ENCODE measurements at places on chromosomes 3 and 15.

DNA sequence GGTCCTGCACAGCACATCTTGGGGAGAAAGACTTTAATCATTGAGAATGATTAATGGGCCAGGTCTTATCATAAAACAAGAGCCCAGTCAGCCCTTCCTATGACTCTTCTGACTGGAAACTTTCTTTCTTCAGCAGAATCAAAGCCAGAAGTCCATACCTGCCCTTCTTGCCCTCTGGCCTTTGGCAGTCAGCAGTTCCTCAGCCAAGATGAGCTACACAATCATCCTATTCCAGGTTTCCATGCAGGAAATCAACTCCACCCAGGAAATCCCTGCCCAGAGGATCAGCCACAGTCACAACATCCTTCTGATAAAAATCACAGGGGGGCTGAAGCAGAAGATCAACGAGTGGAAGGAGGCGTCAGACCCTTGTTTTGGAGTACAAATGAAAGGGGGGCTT lies 26.9 kb downstream of the ZNF589 start:
- DNase-seq, result no peak

DNA sequence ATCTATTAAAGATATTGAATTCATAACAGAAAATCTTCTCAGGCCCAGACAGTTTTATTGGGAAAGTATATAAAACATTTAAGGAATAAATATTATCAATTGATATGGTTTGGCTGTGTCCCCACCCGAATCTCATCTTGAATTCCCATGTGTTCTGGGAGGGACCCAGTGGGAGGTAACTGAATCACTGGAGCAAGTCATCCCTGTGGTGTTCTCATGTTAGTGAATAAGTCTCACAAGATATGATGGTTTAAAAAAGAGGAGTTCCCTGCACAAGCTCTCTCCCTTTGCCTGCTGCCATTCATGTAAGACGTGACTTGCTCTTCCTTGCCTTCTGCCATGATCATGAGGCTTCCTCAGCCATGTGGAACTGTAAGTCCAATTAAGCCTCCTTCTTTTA lies 160.5 kb downstream of the ANO10 start:
- DNase-seq, result no peak

DNA sequence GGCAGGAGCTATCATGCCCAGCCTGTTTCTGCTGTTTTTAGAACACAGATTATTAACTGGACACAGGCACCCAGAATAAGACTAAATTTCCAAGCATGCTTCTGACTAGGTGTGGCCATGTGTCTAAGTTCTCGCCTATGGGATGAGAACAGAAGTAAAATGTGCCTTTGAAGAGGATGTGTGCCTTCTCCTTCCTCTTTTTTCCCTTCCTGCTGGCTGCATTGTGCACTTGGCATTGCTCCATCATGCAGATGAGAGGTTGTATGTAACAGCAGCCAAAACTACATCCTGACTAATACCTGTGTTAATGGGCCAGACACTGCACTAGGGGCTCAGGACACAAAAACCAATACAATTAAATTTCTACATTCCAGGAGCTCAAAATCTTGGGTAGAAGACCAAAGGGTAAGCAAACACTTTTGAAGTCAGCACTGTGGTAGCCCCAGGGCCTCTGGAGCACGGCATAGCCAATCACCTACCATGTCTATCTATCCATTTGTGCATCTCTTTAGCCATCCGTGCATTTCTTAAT lies 40.9 kb upstream of the RNU6-1 start:
- DNase-seq, result no peak

DNA sequence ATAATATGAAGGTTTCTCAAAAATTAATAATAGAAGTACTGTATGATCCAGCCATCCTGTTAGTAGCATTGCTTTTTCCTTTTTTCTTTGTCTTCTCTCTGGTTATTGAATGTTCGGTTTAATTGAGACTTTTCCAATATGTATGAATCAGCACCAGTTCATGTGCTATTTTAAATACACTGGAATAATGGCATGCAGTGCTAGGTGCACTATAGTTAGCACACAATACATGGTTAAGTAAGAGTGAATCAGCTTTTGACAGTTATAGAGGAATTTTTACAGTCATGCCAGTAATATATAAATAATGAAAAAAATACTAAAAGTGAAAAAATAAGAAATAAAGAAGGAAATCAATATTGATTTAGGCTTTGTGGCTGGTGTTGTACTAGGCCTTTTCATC lies 113.8 kb upstream of the STRIT1 start:
- no peak for DNase-seq

DNA sequence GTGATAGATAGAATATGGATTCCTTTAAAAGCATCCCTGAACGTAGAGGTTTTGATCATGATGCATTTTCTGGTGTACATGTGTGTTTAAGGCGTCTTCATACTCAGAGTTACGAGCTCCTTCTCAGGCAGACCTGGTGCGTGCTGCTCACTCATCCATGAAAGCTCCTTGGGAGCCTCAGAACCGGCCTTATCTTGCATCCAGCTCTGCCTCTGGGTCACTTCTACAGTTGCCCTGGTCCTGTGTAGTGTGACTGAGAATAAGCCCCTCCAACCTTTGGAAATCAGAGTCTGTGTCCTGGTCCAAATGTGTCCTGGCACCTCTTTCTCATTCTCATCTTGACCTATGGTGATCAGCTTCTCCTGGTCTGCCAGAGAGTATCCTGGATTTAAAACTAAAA lies 17.3 kb upstream of the RARRES1 start:
- no peak for DNase-seq

DNA sequence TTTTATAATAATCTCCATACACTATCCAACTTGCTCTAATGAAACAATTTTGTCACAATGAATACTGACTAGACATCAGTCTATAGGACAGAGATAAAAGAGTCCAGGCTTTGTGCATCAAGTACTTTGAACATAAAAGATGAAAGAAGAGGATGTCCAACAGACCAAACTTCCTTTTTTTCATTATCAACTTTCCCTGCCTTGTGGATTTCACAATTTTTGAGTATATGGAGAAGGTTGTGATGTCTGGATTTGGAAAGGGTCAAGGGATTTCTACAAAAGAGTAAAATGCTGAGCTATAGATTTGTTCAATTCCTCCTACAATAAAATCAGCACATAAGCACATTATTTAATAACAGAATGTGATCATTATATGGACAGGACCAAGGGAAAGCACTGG lies 25.7 kb downstream of the CD47 start:
- DNase-seq, result no peak

- no peak for DNase-seq
Measured at GRCh38 chr3:36862076-36862755, 82.6 kb downstream of the TRANK1 start.

- DNase-seq, result peak; percentile 18
Measured at GRCh38 chr3:65342084-65342683, 654.4 kb upstream of the ADAMTS9 start.

DNA sequence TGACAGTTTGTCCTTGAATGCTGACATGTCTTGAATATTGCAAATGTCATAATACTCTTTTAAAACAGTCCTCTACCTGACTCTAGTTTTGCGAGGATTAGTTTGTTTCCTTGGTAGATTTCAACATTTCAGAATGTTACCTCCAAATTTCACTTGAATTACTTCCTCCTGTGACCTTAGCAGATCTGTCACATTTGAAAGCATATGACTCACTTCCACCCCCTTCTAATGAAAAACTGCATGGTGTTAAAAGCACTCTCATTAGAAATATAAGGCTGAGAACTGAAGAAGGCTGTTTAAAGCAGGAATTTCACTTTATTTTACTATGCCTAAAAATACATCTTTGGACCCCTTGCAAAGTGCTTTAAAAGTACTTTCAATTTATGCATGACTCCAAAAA lies 598.7 kb upstream of the TGFBR2 start:
- peak; percentile 58 for DNase-seq

DNA sequence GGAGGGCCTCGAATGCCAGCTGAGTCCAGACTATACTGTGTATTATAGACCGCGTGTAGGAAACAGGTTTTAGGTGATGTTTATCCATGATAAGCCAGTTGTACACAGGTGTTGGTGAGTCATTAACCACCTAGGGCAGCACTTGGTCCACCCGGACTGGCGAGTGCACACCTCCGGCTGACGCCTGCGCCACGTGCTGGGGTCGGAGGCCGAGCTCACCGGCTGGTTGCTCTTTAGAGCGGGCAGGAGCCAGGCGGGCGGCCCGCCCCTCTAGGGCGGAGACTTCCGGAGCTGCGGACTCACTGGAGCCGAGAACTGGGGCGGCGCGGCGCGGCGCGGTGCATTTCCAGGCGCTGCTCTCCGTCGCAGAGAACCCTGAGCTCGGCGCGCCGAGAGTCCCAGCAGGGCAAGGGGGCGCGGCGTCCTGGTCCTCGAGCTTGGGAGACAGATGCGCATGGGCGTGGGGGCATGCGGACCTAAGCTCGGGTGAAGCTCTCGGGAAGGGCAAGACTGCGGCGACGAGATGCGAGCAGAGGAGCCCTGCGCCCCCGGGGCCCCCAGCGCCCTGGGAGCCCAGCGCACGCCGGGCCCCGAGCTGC lies at the start of gene ESYT3:
Gene ESYT3, plus strand, starts transcription at position 341 of the 599 bp plus-strand sequence. Its CDS starts 183 bp downstream, at position 524.
- peak; percentile 73 for DNase-seq

DNA sequence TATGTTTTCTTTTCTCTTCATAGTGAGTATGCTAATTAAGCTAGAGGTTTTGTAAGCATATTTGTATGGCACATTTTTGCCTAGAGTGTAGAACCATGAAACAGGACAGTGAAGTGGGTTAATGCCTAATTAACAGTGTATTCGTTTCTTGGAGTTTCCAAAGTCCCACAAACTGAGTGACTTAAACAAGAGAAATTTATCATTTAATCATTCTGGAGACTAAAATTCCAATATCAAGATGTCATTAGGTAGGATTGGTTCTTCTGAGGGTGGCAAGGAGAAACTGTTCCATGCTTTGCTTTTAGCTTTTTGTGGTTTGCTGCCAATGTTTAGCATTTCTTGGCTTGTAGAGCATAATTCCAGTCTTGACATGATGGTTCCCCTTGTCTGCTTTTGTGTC lies 734.2 kb downstream of the NAALADL2 start:
- DNase-seq, result no peak

DNA sequence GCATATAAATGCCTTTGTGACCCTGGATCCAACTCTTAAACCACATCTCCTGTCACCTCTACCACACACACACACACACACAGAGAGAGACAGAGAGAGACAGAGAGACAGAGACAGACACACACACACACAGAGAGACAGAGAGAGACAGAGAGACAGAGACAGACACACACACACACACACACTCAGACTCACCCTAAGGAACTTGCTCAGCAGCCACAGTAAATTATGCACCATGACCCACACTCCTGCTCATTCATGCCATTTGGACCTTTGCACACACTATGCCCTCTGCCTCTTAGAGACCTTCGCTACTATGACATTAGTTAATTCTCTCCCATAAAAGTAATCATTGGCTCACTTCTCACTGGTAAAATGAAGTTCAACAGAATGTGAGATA lies 275.7 kb downstream of the ADAMTSL3 start:
- DNase-seq, result no peak

GRCh38 chr15:96497951-96498350 lies 167.5 kb downstream of the NR2F2 start:
- no peak for DNase-seq

- DNase-seq, result no peak
Measured at GRCh38 chr3:65532749-65533148, 506.0 kb downstream of the MAGI1 start.

GRCh38 chr3:87052499-87053260 lies 61.7 kb upstream of the VGLL3 start:
- no peak for DNase-seq

GRCh38 chr3:105931500-105931899 lies 62.7 kb upstream of the CBLB start:
- DNase-seq, result no peak

- DNase-seq, result peak; percentile 50
Measured at GRCh38 chr3:23873941-23874340, 42.8 kb downstream of the NKIRAS1 start.

DNA sequence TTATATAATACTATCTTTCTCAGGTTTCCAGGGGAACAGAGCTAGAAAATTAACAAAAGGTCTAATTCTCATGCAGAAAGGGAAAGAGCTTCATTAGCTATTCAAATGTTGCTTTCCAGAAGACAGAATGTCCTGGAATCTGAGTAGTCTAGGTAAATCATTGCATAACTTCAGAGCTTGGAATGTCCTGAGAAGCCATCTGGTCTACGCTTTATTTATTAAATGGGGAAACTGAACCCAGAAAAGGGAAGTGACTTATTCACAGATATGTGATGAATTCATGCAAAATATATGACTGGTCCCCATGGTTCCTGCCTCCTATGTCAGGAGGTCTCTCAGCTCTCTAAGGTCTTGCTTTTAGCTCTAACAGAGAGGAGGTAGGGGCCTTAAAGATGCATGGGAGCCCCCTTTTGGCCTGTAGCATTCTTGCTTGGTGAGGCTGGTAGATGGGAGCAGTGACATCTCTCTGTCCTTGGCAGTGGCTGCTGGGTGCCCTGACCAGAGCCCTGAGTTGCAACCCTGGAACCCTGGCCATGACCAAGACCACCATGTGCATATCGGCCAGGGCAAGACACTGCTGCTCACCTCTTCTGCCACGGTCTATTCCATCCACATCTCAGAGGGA lies 99.2 kb downstream of the CEMIP start:
- DNase-seq, result no peak

DNA sequence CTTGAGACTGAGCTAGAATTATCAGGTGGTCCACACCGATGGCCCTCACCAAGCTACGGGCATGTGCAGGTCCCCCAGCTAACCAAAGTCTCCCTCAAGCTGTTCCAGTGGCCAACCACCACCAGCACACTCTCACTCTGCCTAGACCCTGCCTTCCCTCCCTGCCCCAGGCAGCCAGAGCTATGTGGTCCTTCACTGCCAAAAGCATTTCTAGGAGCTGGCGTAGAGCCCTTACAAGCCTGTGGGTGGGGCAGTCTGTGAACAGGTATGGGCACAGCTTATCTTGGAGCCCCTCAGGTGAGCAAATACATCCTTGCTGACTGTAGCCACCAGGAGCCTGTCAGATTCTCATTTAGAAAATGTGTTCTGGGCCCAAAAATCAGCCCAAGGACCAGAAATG lies 159.8 kb upstream of the PPP2R3A start:
- DNase-seq, result no peak

- no peak for DNase-seq
Measured at GRCh38 chr3:183904833-183905780, 20.4 kb upstream of the PARL start.

- DNase-seq, result no peak
Measured at GRCh38 chr3:187131981-187132380, 7.3 kb downstream of the RPL39L start.

DNA sequence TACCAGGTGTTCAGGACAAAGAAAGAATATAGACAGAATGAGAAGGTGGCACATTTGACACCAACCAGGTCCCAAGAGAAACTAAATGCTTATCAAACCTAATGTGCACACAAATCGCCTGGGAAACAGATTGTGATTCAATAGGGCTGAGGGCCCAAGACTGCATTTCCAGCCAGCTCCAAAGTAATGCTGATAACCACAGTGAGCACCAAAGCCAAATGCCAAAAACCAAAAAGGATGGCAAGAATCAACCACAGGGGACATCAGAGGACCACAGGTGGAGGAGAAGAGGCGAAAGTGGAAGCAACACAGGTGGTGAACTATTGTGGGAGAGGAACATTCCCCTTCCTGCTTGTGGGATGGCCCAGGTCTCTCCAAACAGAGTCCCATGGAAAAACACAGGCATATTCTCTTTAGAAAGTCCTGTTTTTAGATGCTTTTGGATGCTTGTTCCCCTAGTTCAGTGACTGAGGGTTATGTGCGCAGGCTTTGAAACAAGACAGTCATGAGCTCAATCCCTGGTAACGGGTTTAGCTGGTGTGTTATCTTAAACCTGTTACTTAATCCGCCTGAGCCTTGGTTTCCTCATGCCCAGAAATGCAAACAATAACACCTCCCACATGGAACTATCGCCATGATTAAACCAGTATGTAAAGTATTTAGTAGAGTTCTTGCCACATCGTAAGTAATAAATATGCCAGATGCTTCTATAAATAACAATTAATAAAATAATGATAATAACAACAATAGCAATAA lies 241.7 kb downstream of the ATP8B4 start:
- peak; percentile 46 for DNase-seq

GRCh38 chr3:141878326-141878725 lies 1.9 kb downstream of the ATP1B3 start:
- DNase-seq, result no peak
